ENCODE measurements at places on chromosomes 12 and 14.

DNA sequence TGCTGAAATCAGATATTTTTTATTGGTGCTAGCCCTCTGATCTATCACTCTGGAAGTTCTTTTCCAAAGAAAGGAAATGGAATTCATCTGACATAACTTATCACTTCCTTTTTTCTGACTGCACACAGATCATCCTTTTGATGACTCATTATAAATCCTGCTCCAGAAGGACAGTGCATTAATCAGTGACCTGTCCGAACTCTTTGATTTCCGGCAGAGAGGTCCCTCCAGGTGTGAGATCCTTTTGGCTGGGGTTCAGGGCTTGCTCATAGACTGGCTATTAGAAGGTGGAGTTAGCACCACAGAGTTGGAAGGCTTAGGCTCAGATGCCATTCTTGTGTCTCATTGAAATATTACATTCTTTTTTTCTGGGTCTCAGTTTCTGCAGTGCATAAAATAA, 328.2 kb downstream of the ZFP36L1 start:
- no peak for DNase-seq

DNA sequence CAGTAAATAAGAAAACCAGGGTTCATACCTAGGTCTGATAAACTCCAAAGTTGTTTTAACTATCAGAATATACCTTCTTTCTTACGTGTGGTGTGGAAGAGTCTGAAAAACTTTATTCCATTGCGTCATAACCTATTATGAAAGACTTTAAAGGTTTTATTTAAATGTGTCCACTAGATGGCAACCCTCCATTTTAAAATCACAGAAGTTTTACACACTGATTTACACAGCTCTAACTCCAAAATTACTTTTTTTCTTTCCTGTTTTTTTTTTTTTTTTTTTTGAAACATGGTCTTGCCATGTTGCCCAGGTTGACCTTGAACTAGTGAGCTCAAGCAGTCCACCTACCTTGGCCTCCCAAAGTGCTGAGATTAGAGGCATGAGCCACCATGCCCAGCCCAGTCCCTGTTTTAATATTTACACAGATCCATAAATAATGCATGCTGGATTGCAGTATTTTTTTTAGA, 17.3 kb upstream of the TMPRSS12 start:
- no peak for DNase-seq

DNA sequence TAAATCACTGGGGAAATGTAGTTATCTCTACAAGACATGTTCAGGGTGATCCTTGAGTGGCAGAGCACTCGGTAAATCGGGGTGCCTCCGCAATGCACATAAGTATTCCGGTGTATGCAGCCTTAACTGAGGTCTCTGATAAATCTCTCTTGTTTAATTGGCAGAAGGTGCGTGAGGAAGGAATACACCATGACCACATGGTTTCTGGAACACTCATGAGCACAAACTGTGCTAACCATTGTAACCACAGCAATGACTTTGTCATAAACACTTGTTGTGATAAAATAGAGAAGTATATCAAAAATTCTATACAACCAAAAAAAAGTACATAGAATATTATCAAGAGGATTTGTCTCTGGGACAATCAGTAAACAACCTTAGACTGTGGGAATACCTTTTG, 146.8 kb upstream of the DIO2 start:
- DNase-seq: no peak

DNA sequence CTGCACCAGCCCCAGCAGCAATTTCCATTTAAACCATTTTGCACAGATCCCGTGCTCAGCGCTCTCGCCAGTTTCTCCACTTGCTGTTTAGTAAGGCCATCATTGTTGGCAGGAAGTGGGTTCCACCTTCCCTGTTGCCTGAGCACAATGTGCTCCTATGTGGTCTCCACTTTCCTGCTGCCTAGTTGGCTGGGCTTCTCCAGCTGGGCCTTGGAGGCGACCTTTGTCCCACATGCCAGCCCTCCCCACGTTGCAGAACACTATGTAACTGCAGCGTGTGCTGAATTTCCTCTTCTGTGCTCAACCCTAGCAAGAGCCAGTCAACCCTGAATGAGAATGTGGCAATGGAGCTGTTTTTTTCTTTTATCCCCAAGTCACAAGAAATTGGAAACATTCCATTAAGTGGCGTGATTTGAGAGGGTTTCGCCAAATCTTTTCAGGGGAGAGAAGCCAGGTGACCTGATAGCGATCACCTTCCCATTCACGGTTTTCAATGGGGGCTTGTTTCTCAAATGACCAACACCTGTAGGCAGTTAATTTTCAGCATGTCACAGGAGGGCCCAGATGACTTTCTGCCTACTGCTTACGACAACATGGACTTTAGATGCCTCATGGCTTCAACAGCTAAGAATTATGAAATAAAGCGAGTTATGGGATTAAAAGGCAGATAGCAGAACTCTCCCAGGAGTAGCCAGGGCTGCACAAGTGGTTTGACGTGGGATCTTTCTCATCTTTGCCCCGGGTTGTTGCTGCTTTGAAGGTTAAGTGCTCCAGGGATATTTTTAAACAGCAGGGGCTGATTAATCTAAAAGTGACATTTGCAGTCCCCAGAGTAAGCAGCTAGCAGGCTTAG, at the start of gene ACACB:
TSS of gene ACACB (plus strand) at position 830 of the 853 bp plus-strand sequence. CDS start 22,819 bp downstream, outside the sequence.
- DNase-seq: no peak

DNA sequence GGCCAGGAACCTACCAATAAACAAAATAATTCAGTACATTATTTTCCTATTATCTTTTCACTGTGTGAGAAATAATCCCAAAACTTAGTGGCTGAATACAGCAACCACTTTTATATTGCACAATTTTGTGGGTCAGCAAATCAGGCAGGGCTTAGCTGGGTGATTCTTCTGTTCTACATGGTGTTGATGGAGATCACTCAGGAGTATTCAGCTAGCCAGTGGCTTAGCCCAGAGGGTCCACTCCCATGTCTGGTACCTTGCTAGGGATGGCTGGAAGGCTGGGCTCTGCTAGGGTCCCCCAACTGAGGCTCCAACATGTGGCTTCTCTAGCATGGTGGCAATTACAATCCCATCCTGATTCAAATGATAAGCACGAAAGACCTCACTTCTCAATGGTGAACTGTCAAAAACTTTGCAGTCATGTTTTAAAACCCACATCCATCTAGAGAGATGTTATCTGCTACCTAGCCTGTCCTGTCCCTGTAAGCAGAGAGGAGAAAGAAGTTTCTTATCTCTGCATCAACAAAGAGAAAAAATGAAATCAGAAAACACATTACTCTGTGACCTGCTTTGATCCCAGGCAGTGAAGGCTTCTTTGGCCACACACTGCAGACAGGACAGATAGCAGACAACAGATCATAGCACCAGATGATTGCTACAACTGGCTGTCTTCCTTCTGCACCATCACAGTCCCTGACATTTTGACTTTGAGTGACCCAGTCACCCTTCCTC, 51.0 kb upstream of the MYL2 start:
- no peak for DNase-seq

DNA sequence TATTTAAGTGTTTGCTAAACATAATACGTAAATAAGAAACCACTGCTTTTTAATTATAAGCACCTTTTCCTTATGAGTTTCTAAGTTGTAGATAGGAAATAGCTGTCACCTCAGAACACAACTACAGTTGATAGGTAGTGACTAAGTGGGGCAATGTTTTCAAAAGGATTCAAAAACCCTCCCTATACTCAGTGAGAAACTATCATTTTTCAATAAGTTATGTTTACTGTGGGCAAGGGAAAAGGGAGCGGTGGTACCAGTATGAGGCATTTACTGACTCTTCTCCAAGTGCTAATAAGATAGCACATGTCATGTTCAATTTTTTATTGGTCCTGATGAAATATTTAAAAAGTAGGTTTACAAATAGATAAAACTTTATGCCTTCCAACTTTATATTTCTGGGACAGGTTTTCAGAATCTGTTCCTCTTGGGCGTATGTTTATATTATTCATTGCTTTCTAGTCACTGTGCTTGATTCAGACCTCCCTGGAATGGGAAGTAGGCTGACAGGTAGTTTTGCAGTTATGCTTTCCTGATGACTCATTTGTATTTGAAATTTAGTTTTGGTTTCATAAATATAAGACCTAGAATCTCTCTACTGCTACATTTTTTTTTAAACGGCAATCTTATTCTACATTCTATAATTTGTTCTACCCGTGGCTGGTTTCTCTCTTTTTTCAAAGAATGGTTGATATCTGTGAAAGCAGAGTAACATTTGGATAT, 153.1 kb downstream of the TMEM117 start:
- DNase-seq: no peak

- no peak for DNase-seq
Measured at GRCh38 chr12:57898308-57898970, 42.9 kb upstream of the ATP23 start.

DNA sequence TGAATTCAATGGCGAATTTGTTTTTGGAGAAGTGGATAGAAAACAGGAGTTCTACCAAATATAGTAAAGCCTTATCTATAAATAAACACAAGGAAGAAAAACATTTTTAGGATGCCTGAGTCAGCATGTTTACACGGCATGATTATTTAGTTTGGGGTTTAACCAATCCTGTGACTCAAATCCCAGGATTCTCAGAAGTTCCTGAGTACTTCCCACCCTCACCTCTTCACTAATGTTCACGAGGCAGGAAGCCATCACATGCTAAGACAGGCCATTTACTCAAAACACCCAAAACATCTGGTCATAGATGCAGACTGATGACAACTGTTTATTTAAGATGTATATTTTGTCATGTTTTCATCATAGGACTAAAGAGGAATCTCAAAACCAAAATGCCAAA, 3.4 kb upstream of the GLRX5 start:
- DNase-seq: no peak

DNA sequence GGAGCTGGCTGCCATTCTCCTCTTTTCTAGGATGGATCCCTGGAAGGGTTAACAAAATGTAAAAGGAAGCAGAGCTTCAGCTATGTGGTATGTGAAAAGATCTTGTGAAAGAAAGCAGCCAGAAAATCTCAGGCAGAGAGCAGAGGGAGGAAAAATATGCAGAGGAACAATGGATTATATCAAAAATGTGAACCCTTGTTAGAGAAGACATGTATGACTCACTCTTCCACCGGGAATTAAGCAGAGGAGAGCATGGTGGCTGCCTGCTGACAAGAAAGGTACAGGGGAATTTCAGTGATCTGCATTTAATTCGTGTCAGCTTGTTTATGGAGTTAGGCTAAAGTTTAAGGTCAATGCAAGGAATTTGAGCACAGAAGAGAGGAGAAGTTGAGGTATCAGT, 46.3 kb downstream of the KCNA1 start:
- DNase-seq: no peak

DNA sequence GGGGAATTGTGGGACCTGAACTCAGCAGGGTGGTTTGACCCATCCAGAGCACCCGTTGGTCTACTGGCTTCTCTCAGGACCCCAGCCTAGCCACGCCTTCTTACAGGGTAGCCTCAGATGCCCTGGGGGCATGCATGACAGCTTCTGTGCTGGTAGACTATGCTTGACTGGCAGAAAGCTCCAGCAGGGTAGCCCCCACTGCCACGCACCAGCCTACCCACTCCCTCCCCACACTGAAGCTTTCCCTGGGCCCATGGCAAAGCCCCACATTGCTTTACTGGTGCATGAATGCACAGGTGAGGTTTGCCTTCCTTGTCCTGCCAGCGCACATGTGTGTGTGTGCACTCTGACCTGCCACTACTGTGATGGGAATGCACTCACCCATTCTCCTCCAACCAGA, 772.2 kb downstream of the LRFN5 start:
- DNase-seq: no peak

DNA sequence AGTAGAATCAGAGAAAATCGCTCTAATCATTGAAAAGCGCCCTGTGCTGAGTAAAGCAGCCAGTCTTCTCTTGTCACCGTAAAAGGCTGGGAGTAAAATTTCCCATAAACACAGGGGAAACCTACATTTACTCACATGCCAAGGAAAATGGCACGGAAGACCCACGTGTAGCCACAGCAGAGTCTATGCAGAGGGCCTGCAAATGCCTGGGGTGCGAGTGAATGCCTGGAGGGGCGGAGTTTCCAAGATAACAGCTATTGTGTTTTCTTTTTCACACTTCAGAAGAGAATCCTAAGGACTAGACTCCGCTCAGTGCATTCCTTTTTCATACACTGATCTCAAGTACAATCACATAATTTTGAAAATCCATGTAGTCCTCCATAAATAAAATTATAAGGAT, 159.9 kb upstream of the FOXN3 start:
- no peak for DNase-seq

DNA sequence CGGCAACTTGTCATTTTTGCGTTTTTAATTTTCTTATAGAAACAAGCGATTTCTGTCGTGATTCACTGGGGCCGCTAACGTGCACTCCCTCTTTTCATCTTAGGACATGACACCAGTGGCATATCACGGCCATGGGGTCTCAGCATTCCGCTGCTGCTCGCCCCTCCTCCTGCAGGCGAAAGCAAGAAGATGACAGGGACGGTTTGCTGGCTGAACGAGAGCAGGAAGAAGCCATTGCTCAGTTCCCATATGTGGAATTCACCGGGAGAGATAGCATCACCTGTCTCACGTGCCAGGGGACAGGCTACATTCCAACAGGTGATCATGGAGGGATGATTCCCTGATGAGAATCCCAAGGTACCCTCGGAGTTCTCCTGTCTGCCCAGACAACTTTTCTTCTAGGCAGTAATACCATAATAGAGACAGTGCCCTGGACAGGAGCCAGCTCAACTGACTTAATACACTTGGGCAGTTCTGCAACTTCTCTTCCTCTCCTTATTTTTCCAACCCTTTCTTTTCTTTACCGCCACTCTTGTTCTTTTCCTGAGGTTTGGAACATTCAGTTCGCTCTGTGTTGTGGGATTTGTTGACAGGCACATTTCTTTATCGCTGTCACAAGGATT, 821 bp downstream of the TMEM106C start:
- DNase-seq: no peak

GRCh38 chr14:65824285-65824977, 411.9 kb downstream of the FUT8 start:
- DNase-seq: no peak

- DNase-seq: no peak
Measured at GRCh38 chr12:12338527-12339168, 11.4 kb downstream of the MANSC1 start.

DNA sequence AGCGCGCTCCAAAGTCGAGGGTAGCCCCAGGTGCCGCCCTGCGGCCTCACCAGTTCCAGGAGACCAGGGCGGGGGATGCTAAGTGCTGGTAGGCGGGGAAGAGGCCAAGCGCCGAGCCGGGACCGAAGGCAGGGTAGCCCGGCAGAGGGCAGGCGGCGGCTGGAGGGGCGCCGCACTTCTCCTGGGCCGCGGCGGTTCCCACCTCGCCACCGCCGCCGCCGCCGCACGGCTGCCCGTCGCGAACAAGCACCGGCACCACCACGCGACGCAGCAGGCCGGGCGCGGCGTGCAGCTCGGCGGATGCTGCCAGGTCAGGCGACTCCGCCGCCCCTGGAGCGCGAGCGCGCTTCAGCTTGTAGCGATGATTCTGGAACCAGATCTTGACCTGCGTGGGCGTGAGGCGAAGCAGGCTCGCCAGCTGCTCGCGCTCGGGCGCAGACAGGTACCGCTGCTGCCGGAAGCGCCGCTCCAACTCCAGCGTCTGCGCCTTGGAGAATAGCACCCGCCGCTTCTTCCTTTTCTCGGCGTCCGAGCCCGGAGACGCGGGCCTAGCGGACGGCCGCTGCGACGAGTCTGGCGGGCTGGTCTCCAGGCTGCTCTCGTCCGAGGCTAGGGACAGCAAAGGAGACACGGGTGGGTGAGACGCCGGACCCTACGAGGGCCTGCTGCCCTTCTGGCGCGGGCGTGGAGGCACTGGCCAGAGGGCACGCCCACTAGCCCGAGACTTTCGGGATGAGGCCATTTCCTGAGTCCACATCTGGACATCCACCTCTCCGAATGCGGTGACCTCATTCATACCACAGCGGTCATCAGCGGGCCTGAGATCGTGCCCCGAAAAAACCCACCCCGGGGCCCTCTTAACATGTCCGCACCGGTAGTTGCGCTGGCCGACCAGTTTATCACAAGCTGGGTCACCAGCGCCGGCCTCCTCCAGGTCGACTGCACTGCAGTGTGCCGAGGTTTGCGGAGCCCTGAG, 1.3 kb downstream of the NKX2-8 start:
- no peak for DNase-seq

Measured in SIG-M5 (cell line).